Effector memory CD8-positive, alpha-beta T cell (primary cell): ENCODE measurements at places on chromosomes 11 and 22.

GRCh38 chr11:12897390-12897789 is 111.7 kb upstream of the RASSF10 start:
- H3K27me3 ChIP-seq: peaks cover 52% of the 10 kb centered on the region
- H3K27ac ChIP-seq: no peak overlapping the region
- no peak overlapping the region for H3K4me3 ChIP-seq
- H3K4me1 ChIP-seq: no peaks in the 10 kb centered on the region
- no peak for DNase-seq

GRCh38 chr22:36668854-36669253 is 34.7 kb downstream of the CACNG2 start:
- H3K4me1 ChIP-seq: no peaks in the 10 kb centered on the region
- DNase-seq: no peak
- H3K36me3 ChIP-seq: peaks cover 2% of the 10 kb centered on the region
- no peak overlapping the region for H3K27ac ChIP-seq
- H3K4me3 ChIP-seq: no peak overlapping the region

DNA sequence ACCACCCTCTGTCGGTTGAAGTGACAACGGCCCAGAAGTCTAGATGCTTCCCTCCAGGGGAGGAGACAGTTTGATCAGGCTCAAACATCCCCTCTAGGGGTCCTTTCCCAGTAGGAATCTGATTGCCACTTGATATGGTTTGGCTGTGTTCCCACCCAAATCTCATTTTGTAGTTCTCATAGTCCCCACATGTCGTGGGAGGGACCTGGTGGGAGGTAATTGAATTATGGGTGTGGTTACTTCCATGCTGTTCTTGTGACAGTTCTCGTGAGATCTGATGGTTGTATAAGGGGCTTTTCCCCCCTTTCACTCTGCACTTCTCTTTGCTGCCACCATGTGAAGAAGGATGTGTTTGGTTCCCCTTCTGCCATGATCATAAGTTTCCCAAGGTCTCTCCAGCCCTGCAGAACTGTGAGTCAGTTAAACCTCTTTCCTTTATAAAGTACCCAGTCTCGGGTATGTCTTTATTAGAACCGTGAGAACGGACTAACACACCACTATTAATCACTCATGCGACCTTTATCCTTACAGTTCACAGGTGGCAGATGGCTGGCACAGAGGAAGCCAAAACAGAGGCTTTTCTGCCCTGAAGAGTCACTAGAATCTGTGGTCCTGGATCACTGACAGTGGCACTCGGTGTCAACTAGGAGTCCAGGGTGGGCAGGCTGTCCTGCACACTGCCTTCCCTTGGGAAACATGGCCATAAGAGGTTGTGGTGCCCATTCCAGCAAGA is 21.6 kb downstream of the ASPHD2 start:
- peaks cover 12% of the 10 kb centered on the region for H3K36me3 ChIP-seq
- no peak for DNase-seq
- no peak overlapping the region for H3K4me3 ChIP-seq
- no peaks in the 10 kb centered on the region for H3K4me1 ChIP-seq
- H3K27me3 ChIP-seq: no peaks in the 10 kb centered on the region

DNA sequence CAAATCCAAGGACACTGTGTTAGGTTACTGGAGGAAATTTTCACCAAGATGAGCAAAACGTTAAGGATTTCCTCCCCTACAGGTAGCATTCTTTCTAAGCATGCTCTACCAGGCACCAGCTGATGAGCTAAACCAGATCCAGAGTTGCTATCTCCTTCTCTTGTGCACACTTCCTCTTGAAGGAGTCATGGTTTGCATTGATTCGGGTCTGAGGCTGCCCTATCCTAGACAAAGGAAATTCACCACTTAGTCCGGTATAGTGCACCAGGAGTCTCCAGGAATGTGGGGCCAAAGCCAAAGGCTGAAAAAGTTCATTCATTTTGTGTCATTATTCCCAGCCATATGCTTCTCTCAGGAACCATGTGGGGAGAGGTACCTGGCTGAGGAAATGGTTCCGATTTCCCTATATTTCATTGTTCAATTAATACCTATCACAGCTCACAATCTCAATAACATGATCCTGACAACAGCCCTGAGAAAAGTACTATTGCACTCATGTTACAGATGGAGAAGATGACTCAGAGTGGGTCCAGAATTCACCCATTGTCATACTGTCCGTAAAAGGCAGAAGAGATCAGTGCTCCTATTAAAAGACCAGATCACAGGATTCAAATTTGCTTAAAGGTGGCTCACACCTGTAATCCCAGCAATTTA is 39.1 kb downstream of the SLC35F2 start:
- H3K27me3 ChIP-seq: no peaks in the 10 kb centered on the region
- no peak overlapping the region for H3K4me3 ChIP-seq
- no peak overlapping the region for H3K27ac ChIP-seq
- H3K36me3 ChIP-seq: no peaks in the 10 kb centered on the region
- H3K4me1 ChIP-seq: peaks cover 5% of the 10 kb centered on the region

- H3K4me1 ChIP-seq: no peaks in the 10 kb centered on the region
- no peaks in the 10 kb centered on the region for H3K36me3 ChIP-seq
- no peak for DNase-seq
These were observed 48.5 kb upstream of the SOX6 start for GRCh38 chr11:16404781-16405285.

DNA sequence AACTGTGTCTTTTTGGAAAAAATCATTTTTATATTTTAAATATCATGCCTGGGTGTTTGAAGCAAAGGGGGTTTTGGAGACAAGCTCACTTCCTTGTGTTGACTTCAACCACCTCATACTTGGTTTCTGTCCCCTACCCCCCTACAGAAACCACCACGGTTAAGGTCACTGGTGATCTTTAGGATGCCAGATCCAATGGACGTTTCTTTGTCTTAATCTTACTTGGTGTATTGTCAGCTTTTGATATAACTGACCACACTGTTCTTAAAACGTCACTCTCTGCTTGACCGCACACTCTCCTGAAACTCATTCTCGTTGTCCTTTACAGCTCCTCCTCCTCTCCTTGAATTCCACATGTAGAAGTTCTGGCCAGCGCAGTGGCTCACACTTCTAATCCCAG is 34.8 kb upstream of the SWAP70 start:
- H3K27ac ChIP-seq: no peak overlapping the region
- DNase-seq: no peak
- H3K4me1 ChIP-seq: no peaks in the 10 kb centered on the region
- H3K27me3 ChIP-seq: peaks cover 9% of the 10 kb centered on the region
- no peak overlapping the region for H3K4me3 ChIP-seq

GRCh38 chr11:27658535-27659236 is 41.6 kb downstream of the BDNF start:
- H3K27me3 ChIP-seq: no peaks in the 10 kb centered on the region
- H3K36me3 ChIP-seq: peaks cover 3% of the 10 kb centered on the region
- H3K4me3 ChIP-seq: no peak overlapping the region
- DNase-seq: no peak
- no peaks in the 10 kb centered on the region for H3K4me1 ChIP-seq

DNA sequence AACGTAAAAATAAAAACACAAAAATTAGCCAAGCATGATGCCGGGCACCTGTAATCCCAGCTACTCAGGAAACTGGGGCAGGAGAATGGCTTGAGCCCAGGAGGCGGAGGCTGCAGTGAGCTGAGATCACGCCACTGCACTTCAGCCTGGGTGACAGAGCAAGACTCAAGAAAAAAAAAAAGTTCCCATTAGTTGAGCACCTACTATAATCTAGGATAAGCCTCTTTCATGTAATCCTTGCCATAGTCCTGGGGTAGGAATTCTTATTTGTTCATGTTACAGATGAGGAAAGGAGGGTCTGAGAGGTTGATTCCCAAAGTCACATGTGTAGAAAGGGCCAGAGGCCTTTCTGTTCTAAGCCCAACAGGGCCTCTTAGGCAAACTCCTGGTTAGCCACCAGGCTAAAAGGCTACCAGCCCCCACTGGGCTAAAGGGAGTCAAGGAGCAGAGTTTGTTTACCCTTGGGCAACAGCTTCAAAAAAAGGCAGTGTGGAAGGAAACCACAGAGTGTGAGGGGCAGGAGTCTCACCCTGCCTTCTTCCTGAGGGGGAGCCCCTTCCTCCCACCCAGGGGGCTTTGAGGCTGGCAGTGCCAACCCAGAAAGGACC is 21.6 kb upstream of the CSNK1E start:
- H3K36me3 ChIP-seq: no peaks in the 10 kb centered on the region
- H3K27me3 ChIP-seq: peaks cover 16% of the 10 kb centered on the region
- DNase-seq: no peak
- no peaks in the 10 kb centered on the region for H3K4me1 ChIP-seq
- H3K4me3 ChIP-seq: no peak overlapping the region

GRCh38 chr11:108224366-108224765 is 1.5 kb downstream of the ATM start:
- no peak for DNase-seq
- H3K36me3 ChIP-seq: peaks cover 45% of the 10 kb centered on the region
- peaks cover 61% of the 10 kb centered on the region for H3K4me1 ChIP-seq
- H3K27me3 ChIP-seq: no peaks in the 10 kb centered on the region

DNA sequence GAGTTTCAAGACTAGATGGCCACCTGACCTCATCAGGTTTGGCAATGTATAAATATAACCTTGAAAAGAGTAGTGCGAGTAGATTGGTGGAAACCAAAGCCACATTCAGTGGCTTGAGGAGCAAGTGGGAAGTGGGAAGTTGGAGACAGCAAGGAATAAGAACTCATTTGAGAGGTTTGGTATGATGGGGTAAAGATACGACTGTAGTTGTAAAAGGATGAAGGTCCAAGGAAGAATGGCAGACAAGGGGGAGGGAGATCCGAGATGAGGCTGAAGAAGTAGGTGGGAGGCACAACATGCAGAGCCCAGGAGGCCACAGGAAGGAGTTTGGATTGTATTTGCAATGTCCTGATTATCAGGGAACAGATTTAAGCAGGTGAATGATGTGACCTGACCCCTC is 20.8 kb downstream of the RASSF10 start:
- H3K4me3 ChIP-seq: no peak overlapping the region
- no peaks in the 10 kb centered on the region for H3K4me1 ChIP-seq
- peaks cover 12% of the 10 kb centered on the region for H3K27me3 ChIP-seq
- DNase-seq: no peak

- H3K4me3 ChIP-seq: no peak overlapping the region
- H3K27ac ChIP-seq: no peak overlapping the region
- H3K4me1 ChIP-seq: peaks cover 6% of the 10 kb centered on the region
- no peaks in the 10 kb centered on the region for H3K27me3 ChIP-seq
- DNase-seq: no peak
These were observed 20.8 kb downstream of the TOLLIP start for GRCh38 chr11:1288426-1289151.

GRCh38 chr22:33831207-33831606 is 89.1 kb downstream of the LARGE1 start:
- H3K4me3 ChIP-seq: no peak overlapping the region
- DNase-seq: no peak
- H3K27me3 ChIP-seq: peaks cover 5% of the 10 kb centered on the region
- H3K36me3 ChIP-seq: no peaks in the 10 kb centered on the region
- no peak overlapping the region for H3K27ac ChIP-seq

DNA sequence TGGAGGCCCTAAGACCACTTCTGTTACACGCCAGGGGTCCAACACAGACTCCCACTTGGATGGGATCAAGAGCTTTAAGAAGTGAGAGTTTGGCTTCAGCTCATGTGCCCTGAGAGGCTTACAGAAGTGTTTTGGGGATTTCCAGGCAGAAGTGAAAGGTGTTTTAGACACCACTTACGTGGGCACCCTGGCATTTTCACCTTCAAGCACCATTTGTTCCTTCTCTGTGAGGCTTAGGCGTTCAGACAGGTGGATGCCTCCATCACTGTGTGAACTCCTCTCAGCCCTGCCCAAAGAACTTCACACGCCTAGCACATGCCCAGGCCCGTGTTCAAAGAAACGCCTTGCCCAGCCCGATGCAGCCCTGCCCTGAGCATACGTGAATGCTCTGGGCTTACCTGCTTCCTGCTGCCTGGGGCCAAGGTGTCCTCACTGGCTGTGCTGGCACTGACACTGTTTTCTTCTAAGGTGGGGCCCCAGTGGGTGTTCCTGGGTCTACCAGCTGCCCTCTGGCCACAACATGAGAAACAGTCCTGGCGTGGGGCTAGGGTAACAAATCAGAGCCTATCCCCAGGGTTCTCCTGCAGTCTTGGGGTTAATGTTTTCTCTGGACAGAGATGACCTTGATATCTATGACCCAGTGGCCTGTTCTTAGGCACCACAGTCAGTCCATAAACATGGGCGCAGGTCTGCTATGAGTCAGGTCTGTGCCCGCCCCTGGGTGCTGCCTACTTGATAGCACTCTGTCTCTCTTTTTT is 34.0 kb downstream of the AMPD3 start:
- peak overlapping the region; percentile 83 for H3K27ac ChIP-seq
- H3K27me3 ChIP-seq: no peaks in the 10 kb centered on the region
- H3K36me3 ChIP-seq: peaks cover 8% of the 10 kb centered on the region
- peaks cover 17% of the 10 kb centered on the region for H3K4me1 ChIP-seq
- no peak for DNase-seq

GRCh38 chr11:128504486-128504885 is 82.9 kb downstream of the ETS1 start:
- peaks cover 98% of the 10 kb centered on the region for H3K4me1 ChIP-seq
- DNase-seq: no peak
- H3K27ac ChIP-seq: peak overlapping the region; percentile 97

DNA sequence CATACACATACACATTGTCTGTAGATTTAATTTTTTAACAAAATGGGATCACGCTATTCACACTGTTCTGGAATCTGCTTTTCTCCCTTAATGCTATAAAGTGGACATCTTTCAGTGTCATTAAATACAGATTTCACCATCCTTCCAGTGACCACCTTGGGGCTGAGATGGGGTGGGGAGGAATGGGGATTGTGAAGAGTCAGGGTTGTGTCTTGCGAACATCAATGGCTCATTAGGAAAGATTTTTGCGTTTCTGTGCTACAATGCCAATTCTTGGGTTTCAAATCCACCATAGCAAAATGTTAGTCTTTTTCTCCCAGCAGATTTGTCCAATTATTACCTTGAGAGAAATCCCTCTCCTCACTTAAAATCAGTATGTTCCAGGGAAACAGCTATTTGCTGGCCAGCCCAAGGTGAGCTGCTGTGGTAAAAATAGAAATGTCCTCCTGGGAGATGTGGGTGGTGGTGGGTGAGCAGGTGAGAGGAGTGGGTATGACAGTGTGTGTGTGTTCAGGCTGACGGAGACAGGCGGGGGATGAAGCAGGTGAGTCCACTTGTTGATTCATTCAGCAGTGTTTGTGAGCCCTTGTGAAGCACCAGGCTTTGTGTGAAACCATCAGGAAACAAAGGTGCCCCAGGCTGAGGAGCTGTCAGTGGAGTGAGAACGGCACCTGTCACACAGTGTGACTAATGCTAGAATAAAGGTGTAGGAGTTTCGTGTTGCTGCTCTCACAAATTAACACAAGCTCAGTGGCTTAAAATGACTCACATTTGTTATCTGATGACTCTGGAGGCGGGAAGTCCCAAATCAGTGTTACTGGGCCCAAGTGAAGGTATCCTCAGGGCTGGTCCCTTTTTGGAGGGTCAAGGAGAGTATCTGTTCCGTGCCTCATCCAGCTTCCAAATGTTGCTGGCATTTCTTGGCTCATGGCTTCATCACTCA is 1.7 kb upstream of the CBX6 start:
- peaks cover 49% of the 10 kb centered on the region for H3K4me1 ChIP-seq
- H3K27ac ChIP-seq: peak overlapping the region; percentile 73
- peak overlapping the region; percentile 96 for H3K4me3 ChIP-seq
- DNase-seq: peak; percentile 29
